ENCODE measurements at places on chromosomes 5 and 9.

- no peak for DNase-seq
Measured at GRCh38 chr9:92661127-92661526, 8.8 kb downstream of the IPPK start.

DNA sequence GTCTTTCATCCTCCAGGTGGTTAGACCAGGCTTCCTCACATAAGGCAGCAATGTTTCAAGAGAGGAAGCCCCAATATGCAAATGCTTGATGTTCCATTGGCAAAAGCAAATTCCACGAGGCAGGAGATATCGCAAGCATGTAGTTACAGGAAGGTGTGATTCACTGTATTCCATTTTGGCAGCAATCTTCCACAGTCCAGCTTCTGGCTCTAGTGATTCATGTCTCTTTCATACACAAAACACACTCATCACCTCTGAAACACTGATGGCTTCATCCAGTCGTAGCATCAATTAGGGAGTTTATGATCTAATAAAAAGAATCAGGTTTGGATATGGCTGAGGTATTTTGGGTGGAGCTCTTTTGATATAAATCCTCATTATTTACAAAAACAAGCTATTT, 552.2 kb upstream of the RIOK2 start:
- DNase-seq: no peak

DNA sequence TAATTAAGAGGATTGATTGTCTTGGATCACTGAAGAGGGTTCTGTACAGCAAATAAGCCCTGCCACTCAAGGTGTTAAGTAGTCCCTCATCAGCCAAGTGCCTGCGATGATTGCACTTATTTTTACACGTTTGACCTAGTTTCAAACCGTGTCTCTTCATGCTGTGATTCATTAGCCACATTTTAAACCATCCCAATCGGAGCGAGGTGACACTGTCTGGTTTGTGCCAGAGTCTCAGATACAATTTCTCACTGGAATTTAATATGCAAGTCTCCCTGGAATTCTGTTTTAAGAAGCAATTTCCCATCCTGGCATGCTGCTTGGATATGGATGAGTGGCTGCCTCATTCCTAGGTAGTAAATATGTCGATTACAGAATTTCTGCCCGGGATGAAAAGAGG, 1.6 kb downstream of the INSYN2B start:
- DNase-seq: peak; percentile 69

DNA sequence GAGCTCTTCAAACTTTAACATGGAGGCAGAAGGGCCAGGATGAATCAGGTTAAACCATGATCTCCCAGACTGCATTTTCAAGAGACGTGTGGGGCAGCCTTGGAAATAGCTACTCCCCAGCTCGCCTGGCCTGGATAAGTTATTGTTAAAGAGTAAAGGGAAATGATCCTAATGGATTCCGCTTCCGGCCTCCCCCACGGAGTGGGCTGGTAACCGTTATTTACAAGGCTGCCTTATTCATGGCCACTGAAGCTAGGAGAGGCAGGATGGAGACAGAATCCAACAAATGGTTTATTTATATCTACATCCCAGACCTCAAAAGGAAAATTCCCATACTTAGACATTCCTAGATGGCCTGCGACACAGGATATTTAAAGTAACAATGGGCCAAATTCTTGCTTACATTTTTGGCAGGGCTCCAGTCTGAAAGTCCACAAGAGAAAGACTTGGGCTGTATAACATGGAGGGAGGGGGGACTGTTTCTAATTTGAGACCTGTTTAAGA, 27.9 kb downstream of the SPRY4 start:
- no peak for DNase-seq

DNA sequence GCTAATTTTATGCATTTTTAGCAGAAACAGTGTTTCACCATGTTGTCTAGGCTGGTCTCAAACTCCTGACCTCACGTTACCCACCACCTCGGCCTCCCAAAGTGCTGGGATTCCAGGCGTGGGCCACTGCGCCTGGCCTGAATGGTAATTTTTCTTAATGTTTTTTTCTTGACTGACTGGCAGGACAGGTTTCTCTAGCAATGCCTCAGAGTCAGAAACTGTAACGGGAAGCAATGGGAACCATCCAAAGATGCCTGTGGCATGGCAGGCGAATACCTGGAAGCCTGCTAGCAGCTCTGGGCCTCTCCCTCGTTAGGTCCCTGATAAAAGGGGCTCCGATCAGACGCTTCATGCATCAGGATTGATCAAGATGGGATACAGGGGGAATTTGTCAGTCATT, 639.2 kb downstream of the NR2F1-AS1 start:
- no peak for DNase-seq

DNA sequence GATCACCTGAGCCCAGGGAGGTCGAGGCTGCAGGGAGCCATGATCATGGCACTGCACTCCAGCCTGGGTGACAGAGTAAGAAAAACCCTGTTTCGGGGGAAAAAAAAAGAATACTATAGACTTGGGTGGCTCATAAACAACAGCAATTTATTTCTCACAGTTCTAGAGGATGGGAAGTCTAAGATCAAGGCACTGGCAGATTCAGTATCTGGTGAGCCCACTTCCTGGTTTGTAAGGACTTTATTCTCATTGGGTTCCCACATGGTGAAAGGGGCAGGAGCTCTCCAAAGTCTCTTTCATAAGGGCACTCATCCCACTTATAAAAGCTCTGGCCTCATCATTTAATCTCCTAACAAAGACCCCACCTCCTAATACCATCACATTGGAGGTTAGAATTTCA, 8.7 kb downstream of the HINT1 start:
- no peak for DNase-seq

- DNase-seq: no peak
Measured at GRCh38 chr9:87729246-87729645, 3.3 kb downstream of the CTSL start.

DNA sequence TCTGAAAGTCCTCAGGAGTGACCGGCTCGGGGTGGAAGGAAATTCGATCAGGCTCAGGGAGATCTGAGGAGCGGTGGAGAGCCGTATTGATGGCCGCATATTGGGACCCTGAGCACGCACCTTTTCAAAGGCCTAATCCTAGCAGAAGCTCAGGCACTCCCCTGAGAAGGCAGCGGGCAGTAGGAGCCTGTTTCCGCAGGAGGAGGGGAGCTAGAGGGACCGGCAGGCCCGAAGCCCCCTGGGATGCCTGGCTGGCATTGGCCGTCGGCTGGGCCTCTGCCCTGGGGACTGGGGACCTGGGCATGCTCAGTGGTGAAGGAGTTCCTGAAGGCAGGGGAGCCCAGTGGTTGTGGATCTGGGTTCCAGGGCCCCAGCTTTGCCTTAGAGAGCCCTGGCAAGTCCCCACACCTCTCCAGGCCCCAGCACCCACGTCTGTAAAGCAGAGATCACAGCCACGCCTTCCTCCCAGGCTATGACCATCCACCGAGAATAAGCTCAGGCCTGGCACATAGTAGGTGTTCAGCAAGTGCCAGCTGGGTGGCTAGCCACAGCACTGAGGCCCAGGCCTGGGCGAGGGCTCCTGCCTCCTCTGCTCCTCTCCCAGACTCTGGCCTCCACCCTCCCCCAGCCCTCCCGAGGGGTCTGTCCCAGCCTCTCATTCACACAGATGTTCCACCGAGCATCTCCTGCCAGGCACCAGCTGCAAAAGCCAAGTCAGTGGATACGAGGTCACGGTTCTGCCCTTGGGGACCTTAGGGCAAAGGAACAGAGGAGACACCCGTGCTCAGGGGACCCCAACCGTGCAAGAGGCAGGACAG, 17.2 kb upstream of the QRFP start:
- DNase-seq: no peak

- DNase-seq: no peak
Measured at GRCh38 chr9:93670208-93671019, 94.0 kb downstream of the PHF2 start.

DNA sequence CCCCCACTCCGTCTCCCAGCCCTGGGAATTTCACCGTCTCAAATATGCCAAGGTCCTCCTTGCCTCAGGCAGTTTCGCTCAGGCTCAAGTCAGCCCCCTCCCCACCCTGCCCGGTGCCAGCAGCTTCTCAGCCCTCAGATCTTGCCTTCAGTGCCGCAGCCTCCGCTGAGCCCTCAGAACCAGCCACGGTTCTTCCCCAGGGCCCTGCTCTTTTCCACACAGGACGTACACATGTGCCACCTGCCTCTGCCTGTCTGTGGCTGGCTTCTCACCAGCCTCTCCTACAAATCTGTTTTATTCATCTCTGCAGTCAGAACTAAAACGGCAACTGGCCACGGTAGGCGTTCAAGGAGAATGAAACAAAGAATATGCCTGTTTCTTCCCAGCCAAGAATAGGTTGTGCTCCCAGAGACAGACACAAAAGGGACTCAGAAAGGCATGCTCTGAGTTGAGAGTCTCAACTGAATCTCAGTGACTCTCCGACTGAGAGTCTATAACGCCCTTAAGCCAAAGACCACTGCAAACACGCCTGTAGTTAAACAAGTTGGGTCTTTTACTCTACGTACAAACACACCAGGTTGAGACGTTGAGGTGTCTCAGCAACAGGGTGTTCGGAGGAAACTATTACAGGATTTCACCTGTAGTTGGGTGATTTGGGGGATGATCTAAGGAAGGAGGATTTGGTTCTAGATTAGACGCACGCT, 10.6 kb upstream of the GRIN1 start:
- no peak for DNase-seq

DNA sequence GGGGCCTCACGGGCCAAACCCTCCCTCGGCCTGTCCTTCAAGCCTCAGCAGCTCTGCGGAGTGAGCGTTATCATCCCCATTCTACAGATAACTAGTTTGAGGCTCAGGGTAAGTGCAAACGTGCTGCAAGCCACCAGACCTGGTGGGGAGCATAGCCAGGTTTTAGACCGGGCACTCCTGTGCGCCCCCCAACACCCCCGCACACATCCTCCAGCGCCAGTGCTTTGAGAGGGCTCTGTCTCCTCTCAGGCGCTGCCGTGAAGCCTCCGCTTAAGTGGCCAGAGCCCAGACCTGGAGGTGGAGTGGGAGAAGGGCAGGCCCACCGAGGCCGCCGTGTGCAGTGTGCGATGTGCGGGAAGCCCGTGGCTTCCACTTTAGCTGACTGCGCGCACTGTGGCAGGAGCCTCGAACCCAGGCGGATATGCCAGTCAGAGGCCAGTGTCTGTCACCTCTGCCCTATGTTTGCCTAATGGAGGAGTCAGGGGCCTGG, 1.6 kb upstream of the MGAT1 start:
- no peak for DNase-seq

- DNase-seq: no peak
Measured at GRCh38 chr9:18447131-18447530, 26.8 kb upstream of the ADAMTSL1 start.

- no peak for DNase-seq
Measured at GRCh38 chr9:85038824-85039608, 369.5 kb downstream of the NTRK2 start.

DNA sequence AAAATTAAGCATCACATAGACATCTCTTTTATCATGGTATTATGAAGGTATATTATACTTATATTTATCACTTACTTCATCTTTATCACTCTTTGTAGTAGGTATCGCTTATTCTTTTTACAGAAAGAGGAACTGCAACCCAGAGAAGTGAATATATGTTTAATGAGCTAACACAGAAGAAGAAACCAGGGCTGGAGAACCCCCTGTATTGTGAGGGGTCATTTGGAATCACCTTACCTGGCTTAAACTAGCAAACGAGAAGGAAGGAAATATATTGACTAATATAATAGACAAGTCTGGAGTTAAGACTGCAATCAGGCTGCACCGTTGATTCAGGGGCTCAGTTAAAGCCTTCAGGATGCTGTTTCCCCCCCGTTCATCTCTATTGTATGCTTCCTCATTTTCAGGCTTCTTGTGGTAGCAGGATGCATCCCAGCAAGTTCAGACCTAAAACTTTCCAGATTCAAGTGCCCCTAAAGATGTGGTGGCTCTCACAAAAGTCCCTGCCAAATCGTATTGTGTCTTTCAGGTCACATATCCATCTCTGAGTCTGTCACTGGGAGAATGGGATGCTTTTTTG, 146.4 kb downstream of the GCNT1 start:
- DNase-seq: no peak

GRCh38 chr5:31770998-31771397, 132.1 kb downstream of the PDZD2 start:
- DNase-seq: no peak

DNA sequence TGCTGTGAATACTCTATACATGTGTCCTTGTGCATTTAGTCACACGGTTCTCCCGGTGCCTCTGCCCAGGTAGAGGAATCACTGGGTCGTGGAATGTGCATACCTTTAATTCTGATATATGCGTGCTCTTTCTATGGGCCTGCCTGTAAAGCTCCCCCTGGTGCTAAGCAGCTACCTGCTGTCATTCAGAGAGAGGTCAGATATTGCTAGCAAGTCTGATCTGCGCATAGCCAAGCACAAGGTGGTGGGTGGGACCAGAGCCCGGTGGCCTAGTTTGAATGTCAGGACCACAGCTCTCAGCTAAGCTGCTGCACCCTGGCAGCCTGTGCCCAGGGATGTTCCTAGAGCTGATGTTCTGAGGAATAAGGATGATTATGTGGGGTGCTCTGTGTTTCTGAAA, 33.4 kb downstream of the TJP2 start:
- no peak for DNase-seq

- DNase-seq: no peak
Measured at GRCh38 chr5:74956278-74956677, 90.1 kb upstream of the FAM169A start.

DNA sequence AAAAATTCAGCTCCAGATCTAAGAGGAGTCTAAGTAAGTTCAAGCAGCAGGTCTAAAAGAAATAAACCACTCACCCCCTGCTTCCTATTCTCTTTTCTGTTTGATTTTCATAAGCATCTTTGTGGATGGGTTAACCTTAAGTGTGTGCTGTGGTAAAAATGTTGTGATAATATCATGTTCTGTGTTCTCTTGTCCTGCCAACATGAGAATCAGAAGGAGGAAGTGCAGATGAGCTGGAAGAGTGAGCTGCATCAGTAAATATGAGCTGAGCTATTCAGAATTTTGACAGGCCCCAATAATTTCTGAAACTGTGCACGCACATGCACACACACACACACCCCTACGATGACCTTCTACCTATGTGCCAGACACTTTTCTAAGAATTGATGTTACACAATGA, 186.5 kb upstream of the ANKRD55 start:
- DNase-seq: no peak

DNA sequence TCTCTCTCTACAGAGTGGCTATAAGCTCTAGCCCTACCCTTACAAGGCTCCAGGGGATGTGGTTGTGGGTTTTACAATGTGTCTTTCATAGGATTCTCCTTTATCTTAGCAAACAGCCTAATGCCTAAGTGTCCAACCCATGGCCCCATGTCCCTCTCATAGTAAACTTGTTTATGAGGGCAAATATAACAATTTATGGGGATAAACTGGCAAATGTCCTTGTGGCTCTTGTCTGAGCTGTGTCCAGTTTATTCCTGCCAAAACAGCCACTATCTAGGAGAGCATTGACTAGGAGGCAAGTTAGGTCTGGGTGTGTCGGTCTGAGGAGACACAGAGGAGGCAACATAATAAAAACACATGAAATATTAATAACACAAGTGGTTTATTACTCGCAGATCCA, 335.1 kb downstream of the IZUMO3 start:
- no peak for DNase-seq

Measured in NCI-H69 (cell line).